ENCODE measurements at places on chromosomes 7 and 10.

- DNase-seq = no peak
Measured at GRCh38 chr10:14377591-14378175, 47.0 kb upstream of the FRMD4A start.

GRCh38 chr7:123229426-123229825 is 29.7 kb upstream of the SLC13A1 start:
- DNase-seq = no peak

- DNase-seq = no peak
Measured at GRCh38 chr7:42932811-42933591, 825 bp downstream of the MRPL32 start.

- no peak for DNase-seq
Measured at GRCh38 chr7:455110-455928, 64.3 kb downstream of the PDGFA start.

- DNase-seq = no peak
Measured at GRCh38 chr10:102235598-102235920, 5.8 kb downstream of the PITX3 start.

GRCh38 chr7:150728609-150729008 is 8.6 kb upstream of the GIMAP5 start:
- DNase-seq = no peak

GRCh38 chr7:155848691-155849669 is 36.7 kb upstream of the SHH start:
- no peak for DNase-seq

Data from activated naive CD4-positive, alpha-beta T cell treated with anti-CD3 and anti-CD28 coated beads, Interleukin-2, amount 50 U/mL, for 16 hours (primary cell).